Glutamatergic neuron (in vitro differentiated cells): ENCODE measurements at places on chromosomes 11 and 22.
A peak's percentile ranks its signal among the peaks of the same experiment; 100 is the strongest.

- peak; percentile 50 for DNase-seq
These were observed 43.7 kb downstream of the MICAL3 start for GRCh38 chr22:17980638-17981051.

DNA sequence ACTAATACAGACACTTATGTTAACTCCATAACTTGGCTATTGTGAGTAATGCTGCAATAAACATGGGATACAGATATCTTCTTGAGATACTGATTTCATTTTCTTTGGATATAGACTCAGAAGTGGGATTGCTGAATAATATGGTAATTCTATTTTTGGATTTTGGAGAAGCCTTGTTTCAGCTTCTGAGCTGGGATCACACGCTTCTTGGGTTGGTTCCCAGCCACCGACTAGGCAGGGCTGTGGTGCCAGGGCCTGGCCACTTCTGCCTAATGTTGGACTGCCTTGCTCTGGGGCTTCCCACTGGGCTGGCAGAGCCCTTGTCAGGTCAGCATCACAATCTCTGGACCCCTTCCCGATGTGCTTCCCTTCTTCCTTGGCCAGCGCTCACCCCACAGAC is 14.0 kb upstream of the MCHR1 start:
- no peak for DNase-seq

DNA sequence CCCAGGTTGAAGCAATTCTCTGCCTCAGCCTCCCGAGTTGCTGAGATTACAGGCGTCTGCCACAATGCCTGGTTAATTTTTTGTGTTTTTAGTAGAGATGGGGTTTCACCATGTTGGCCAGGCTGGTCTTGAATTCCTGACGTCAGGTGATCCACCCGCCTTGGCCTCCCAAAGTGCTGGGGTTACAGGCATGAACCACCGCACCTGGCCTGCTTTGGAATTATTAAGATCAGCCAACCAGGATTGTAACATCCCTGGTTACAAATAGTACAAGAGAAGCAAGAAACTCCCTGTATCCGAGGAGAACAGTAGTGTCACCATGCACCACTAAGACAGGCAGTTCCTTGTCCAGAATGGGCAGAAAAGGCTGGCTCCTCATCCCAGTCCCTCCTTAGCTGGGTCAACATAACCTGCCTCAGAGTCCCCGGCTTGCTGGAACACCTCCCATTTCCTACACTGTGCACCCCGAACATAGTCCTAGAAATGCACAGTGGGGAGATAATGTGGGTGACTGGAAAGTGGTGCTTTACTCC is 77.2 kb upstream of the INCENP start:
- no peak for DNase-seq

GRCh38 chr11:134532131-134532920 is 120.3 kb upstream of the B3GAT1 start:
- DNase-seq: peak; percentile 10

- no peak for DNase-seq
These were observed 677.3 kb upstream of the KIRREL3 start for GRCh38 chr11:127677660-127678425.

DNA sequence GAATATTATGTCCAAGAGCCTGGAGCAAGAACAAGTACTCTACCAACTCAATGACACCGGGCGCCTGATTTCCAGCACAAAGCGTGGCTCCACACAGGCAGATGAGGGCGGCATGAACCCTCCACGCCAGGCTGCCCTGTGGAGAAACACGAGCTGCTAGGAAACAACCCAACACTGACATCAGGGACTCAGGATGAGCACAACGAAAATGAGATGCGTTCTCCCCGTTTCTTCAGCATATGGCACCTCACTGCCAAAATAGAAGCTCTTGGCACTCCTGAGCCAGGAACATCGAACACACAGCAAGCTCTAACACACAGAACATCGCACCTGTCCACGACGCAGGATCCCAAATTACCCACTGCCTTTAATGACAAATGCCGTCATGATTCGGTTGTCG is 68.3 kb downstream of the NCAPD3 start:
- DNase-seq: no peak

GRCh38 chr11:76808171-76808570 is 25.0 kb downstream of the TSKU start:
- DNase-seq: no peak

DNA sequence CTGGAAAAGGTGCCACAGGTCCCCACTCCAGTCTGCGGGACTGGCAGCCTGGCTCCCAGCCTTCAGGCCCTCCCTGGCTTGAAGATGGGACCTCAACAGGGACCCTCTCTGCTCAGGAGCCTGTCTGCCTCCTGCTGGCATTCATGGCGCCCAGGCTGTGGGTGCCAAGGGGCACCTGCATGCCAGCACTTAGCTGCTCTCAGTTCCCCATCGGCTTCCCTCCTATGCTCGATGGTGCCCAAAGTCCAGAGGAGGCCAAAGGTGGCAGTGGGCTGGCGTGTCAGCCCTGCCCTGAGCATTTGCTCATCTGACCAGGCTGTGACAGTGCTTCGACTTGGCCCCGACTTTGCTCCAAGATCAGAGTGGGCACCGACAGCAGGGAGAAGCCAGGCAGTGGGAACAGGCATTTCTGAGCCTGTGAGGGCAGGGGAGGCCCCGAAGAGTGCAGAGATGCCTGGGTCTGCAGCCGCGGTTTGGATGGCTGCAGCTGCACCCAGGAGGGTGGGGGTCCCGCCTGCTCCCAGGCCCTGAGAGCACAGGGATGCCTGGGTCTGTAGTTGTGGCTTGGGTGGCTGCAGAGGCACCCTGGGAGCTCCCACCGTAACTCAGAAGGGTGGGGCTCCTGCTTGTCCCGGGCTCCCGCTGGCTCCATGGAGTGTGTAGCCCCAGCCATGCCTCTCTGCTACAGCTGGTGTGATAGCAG is 463.6 kb downstream of the TBC1D22A start:
- no peak for DNase-seq

- no peak for DNase-seq
These were observed 101.6 kb upstream of the PARVA start for GRCh38 chr11:12275818-12276217.

DNA sequence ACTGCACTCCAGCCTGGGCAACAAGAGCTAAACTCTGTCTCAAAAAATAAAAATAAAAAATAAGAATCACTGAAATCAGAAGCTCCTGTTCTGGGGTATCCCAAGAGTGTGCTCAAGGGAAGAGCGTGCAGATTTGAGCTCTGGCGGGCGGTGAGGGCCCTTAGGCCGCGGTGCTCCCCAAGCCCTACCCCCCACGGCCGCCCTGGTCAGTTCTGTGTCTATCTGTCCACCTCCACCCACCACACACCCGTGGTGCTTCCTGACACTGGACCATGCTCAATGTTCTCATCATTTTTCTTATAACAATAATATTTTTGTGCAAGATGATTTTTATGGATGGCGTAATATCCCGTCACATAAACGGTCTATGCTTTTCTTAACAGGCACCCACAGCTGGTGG is 71.1 kb downstream of the RTL6 start:
- DNase-seq: no peak

- DNase-seq: no peak
These were observed 48.3 kb downstream of the LIF start for GRCh38 chr22:30198152-30198825.
